Right ventricle myocardium superior (tissue), 1 donor: ENCODE measurements at places on chromosomes 12 and 14. TPM values are rescaled to one million over a fixed set of nuclear protein-coding genes. Genes with fewer than 3 reads are reported as not detected.

PTGER2 gene
- 0.65 TPM for total RNA-seq

SLC6A12 gene
- total RNA-seq = 0.86 TPM

CPM gene
- 7.7 TPM for total RNA-seq

SERPINA10 gene
- total RNA-seq = not detected

OLR1 gene
- total RNA-seq = 0.35 TPM

FAM222A gene
- total RNA-seq = 25.0 TPM
